ENCODE measurements at places on chromosomes 11 and 22. TPM values are rescaled to one million over a fixed set of nuclear protein-coding genes. Genes with fewer than 3 reads are reported as not detected.

GRCh38 chr11:12215181-12215593 lies 104.8 kb downstream of the MICAL2 start:
- DNase-seq = no peak

DNA sequence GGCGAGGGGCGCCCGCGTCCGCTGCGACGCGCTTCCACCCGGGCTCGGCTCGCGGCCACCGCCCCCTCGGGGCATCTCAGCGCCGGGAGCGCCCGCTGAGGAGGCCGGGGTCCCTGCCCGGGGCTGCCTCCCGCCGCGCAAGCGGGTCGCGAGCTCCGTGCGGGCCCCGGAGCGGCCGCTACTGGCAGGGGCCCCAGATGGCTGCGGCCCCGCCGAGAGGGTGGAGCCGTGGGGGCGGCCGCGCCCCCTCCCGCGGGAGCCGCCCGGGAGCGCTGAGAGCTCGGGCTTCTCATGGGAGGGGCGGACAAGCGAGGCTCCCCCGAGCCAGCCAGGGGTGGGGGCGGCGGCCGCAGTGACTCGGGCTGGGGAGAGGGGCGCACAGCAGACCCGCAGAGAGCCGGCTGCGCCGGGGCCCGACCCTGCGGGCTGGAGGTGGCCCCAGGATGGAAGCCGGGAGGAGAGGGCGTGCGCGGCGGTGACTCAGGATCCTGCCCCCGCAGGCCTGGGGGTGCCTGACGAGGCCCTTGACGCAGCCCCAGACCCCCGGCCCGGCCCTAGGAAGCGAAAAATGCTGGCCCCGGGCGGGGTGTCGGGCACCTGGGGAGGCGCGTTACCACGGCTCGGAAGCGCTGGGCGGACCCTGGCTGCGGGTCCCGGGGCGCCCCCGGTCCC lies 603 bp upstream of the ZFTA start:
- DNase-seq = no peak

- no peak for DNase-seq
Observed at GRCh38 chr11:109362059-109362458, 59.9 kb upstream of the C11orf87 start.

DNA sequence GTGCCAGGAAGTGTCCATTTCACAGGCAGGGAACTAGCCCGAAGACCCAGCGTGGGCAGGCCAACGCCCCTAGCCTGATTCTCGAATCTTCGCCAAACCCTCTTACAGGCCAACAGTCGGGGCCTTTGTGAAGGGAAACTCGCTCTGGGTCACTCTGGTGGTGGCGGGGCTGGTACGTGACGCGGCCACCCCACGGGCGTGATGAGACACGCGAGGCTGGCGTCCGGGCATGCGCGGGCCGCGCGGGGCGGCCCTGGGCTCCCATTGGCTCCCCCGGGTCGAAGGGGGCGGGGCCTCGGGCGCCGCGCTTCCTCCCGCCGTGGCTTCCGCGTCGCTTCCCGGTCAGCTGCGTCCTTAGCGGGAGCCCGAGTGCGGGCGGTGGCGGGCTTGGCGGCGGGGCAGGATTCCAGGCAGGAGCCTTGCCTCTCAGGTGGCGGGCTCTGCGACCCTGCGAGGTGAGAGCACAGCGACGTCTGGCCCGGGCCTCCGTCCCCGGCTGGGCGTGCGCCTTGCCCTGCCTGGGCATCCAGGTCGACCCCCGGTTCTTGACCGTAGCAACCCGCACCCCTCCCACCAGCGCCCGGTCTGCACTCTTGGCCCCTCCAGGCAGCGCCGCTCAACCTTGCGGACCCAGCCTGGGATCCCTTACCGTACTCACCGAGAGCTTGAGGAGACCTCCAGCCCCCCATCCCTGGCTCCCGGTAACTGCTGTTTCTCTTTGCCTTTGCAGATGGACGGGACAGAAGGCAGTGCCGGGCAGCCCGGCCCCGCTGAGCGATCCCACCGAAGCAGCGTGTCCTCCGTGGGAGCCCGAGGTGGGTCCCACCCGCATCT lies at the start of gene FRMD8:
Gene FRMD8 (plus strand): TSS at position 331 of the 834 bp plus-strand sequence. CDS start 400 bp downstream, at position 731.
- DNase-seq = peak; percentile 90

DNA sequence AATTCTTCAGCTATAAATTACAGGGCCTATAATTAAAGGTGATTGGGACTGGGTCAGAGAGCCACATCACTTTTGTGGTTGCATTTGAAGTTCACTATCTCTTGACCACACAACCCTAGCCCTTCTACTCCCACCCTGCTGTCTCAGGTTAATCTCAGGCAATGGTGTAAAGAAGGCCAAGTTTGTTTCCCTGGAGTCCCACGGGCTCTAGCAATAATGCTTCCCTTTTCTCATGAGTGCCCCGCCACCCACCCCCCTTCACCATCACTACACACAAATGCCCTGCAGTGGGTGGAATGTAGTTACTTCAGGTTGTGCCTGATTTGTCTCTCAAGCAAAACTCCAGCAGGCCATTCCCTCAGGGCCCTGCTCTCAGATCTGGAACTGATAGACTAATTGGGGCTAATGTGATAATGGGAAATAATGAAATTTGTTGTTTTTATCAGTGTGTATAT lies 1.8 kb upstream of the EHF start:
- DNase-seq = no peak

DNA sequence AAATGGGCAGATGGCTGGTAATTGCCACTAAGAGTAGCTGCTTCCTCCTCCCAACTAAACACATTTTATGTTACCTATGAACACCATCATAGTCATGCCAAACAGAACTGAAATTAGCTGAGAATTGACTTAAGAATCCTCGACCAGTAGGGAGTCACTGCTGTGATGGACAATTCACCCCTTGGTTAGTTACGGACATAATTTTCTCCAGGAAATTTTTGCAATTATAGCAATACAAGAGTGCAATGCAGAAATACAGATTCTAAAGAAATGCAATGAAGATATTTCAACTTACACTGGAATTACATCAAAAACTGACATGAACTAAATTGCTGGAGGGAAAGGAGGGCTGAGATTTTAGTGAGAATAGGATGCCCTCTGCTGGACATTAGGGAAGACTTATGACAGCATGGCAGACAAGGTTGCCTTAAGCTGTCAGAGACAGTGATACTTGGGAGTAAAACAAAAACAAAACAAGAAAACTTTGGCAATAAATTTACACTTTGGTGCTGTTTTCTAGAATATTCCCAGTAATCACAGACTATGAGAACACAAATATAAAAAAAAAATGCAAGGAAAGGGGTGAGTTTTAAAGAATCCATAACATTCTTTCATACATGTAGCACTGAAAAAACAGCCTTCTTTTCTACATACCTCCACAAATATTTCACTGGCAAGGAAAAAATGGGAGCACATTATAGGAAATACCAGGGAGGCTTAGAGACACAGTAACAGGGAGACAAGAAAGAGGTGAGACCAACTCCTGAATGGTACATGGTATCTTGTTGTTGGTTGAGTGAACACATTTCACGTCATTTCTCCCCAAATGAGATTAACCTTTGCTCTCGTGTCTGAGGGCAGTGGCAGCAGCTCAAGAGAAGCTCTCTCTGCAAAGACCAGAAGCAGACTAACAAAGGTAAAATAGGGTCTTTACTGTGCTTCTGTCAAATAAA lies 11.2 kb upstream of the PPP2R1B start:
- peak; percentile 53 for DNase-seq

The DCDC1 gene
- 1.5 TPM for total RNA-seq

The MFRP gene
- not detected for total RNA-seq

The FAM227A gene
- 8.8 TPM for total RNA-seq

Data from PC-9 (cell line).